Stimulated activated CD8-positive, alpha-beta memory T cell treated with anti-CD3 and anti-CD28 coated beads, Interleukin-12 subunit alpha, Interleukin-12 subunit beta, amount 100 ng/mL, for 4 hours (primary cell): ENCODE measurements at places on chromosomes 6 and 20.

- DNase-seq, result no peak
These were observed 106.8 kb upstream of the DOK5 start for GRCh38 chr20:54368570-54368969.

DNA sequence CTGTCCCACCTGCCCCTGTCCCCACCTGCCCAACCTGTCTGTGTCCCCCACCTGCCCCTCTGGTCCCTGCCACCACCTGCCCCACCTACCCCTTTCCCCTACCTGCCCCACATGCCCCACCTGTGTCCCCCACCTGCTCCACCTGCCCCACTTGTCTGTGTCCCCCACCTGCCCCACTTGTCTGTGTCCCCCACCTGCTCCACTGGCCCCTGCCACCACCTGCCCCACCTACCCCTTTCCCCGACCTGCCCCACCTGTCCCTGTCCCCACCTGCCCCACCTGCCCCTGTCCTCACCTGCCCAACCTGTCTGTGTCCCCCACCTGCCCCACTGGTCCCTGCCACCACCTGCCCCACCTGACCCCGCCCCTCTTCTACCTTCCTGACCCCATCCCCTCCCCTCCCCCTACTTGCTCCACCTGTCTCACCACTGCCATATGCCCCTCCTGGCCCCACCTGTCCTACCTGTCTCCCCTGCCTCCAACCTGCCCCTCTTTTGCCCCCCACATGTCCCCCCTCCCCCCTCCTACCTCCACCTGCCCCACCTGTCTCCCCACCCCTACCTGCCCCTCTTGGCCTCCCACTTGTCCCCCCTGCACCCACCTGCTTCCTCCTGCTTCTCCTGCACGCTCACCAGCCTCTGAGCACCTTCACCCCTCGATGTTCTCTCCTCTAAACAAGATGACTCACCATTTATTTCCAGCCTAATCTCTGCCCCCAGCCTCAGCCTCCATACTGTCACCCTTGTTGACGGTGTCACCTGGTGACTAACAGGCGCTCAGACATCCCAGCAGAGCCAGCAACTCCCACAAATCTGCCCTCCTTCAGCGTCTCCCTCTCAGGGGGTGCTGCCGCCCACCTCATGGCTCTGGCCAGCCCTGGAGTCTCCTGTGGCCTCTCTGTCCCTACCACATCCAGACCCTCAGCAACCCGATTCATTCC, 5.6 kb upstream of the MYT1 start:
- no peak for DNase-seq

GRCh38 chr6:108801366-108801765, 46.9 kb upstream of the ARMC2 start:
- no peak for DNase-seq

GRCh38 chr6:75943381-75943780, 129.1 kb downstream of the IMPG1 start:
- no peak for DNase-seq

- DNase-seq, result no peak
These were observed 6.2 kb upstream of the CITED2 start for GRCh38 chr6:139380611-139381010.

- no peak for DNase-seq
These were observed 125.5 kb downstream of the ANKRD60 start for GRCh38 chr20:58102744-58103516.

DNA sequence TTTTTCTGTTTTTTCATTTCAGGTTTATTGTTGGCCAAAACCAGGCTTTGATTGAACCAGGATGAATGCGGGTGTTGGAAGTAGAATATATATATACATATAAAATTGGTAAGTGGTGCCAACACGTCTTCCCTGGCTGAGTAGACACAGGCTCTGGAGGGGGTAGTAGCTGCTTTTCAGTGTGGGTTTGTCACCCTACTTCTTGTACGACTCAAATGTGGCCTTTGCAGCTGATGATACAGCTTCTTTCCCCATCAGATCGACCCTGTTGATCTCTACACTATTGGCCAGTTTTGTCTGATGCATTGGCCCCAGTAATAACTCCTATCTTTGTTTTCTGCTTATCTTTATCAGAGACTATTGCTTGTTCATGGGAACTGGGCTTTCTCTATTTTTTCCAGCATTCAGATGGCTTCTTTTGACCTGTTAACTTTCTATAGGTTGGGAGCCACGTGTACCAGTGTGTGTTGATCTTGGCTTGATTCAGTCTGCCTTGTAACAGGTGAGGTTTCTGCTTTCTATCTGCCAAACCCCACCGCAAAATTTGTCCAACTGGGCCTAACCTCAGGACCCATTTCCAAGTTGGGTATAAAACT, 2.7 kb upstream of the ZNFX1 start:
- no peak for DNase-seq

GRCh38 chr6:65191471-65191870, 515.6 kb downstream of the EYS start:
- DNase-seq, result no peak

DNA sequence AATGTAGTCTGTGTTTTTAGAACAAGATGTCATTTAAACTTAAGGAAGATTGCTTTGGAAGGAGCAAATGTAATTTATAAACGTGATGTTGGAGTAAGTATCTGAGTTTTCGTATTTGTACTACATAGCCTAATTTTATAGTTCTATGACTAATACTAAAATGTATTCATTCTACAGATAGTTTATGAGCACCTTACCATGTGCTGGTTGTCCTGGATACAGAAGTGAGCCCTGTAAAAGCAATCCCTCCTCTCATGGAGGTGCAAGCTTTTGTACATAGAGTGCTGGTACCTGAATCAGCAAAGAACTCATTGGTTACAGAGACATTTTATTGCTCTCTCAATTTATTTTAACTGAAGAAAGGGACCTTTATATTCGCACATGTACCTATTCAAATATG, 27.1 kb downstream of the TBPL1 start:
- DNase-seq, result no peak

- DNase-seq, result no peak
These were observed 35.2 kb downstream of the NDUFAF5 start for GRCh38 chr20:13819885-13820645.

DNA sequence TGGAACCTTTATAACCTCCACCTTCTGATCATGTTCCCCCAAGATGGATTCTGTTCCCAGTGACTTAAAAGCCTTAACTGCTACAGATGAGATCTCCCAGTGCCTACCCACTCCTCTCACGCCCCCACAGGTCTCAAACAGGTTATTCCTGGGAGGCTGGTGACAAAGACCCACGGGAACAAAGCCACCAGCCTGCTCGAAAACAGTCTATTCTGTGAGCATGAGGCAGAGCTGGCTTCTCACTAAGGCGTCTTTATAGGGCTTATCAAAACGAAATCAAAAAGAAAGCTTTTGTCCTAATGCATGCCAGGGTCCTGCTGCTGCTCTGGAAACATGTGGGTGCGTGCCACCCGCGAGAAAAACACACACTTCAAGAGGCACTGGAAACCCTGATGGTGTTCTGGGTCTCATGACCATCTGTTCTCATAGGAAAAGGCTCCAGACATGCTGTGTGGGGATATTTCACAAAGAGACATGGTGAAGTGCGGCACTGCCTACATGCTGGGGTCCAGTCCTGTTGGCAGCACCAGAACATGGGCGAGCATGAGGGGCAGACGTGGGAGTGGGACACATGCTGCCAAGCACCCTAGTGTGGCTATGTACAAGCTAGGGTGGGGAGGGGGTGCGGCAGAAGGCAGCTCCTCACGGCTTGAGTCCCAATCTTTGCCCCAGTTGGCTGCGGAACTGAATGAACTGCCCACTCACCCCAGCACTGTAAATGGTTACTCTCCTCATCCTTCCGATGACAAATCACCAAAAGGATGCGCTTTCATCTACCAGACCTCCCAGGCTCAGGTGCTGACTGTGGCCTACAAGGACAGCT, 2.1 kb downstream of the FKBP1A start:
- no peak for DNase-seq

GRCh38 chr20:45283551-45284057, 23.0 kb upstream of the RBPJL start:
- no peak for DNase-seq

DNA sequence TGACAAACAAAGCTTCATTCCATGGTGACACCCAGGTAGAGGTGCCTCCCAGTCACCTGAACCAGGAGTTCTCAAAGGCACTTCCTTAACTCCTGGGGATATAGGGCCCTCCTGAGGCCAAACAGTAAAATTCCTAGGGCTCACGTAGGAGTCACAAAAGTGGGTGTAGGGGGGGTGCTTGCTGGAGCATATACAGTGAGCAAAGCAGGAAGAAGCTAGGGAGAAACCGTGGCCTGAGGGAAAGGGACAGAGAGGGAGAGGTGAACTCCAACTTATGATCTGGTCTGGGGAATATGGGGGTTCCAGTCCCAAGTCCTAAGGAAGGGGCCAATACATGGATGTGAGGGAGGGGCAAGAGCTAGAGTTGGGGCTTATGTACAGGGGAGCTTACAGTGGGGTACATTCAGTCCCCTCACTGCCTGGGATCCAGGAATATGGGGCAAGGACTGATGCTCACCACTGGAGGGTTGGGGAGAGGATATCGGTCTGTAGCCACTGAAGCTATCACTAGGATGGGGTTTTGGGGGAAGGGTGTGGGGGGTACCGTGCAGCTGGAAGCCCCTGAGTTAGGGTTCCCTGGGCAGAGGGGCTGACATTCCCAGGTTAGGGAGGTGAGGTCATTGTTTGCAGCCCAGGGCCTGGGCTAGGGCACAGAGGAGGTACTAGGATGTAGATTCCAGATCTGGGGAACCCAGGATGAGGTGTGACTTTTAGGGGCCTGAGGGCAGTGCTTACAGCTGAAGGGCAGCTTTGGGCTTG, 950 bp downstream of the PEDS1 start:
- DNase-seq, result no peak

DNA sequence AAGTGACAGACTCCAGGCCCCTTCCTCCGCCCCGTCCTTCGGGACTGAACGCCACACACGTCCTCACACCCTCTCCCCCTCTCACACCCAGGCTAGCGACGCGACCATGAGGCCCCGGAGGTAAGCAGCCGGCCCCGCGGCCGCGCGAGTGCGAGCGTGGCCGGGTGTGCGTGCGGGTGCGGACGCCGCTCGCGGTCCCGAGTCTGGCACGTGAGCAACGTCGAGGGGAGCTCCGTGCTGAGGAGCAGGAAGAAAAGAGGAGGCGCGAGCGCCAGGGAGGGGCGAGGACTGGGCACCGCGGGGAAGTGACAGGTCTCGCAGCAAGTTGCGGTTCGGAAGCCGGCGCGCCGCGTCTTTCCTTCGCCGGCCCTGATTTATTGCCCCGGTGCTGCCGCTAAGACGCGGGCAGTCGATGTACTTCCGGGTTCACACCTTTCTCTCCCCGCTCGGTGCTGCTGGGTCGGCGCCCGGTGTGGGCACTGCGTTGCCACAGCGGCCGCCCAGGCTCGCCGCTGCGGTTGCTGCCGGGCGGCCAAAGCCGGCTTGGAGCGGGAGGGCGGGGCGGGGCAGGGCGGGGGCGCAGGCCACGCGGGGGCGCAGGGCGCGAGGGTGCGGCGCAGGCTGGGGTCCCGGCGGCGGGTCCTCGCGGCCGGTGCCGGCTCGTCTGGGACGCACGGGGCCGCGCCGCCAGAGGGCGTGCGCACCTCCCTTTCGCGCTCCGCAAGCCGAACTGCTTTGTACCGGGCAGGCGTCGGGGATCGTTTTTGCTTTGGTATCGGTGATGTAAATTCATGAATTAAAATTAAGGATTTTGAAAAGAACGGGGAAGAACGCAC, 15.8 kb upstream of the LIN28B start:
- DNase-seq, result no peak

DNA sequence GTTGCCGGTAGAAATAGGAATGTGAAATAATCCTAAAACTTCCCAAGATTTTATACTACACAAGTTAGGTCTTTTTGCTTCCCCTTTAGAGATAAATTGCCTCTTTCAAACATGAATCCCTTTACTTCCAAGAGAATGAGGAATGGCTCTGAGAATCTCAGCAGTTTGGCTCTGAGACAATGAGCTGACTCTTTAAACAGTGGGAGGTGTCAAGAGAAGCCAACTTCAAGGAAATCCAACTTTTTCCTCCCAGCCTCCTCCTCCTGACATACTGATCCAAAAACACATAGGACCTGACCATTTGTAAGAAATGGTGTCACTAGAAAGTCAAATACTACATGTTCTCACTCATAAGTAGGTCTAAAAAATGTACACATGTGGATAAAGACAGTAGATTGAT, 154.2 kb downstream of the ALDH8A1 start:
- no peak for DNase-seq

DNA sequence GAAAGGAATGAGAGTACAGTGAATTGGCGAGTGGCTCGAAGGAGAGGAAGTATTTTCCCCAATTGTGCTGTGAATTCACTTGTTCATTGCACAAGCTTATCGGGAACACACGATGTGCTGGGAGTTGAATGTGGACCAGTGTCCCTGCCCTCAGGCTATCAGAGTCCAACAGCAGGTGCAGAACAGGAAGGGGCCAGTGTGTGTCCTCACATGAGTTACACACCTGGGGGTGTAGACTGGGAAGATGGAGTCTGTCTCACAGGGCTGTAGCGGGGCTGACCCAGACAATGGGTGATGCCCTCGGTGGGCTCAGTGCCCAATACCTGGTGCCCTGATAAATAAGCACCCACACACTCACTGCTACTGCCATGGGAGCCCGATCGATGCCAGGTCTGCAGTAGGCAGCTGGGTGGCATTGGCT, 14.4 kb downstream of the DUSP22 start:
- DNase-seq, result no peak

DNA sequence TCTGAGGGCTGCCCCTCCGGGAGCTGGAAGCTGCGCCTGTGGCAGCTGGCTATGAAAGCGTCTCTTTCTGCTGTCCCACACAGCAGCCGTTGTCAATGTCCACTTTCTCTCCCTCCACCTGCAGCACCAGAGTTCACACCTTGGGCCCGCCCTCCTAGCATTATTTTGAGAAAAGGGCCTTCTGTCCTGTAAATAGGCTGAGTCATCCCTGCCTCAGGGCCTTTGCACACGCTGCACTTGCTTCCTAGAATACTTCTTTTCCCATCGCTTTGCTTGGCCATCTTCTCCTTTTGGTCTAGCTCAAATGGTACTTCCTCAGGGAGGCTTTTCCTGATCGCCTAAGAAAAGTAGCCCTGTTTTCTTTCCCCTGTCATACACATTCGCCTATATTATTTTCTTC, 69.3 kb upstream of the ZNFX1 start:
- DNase-seq, result no peak

DNA sequence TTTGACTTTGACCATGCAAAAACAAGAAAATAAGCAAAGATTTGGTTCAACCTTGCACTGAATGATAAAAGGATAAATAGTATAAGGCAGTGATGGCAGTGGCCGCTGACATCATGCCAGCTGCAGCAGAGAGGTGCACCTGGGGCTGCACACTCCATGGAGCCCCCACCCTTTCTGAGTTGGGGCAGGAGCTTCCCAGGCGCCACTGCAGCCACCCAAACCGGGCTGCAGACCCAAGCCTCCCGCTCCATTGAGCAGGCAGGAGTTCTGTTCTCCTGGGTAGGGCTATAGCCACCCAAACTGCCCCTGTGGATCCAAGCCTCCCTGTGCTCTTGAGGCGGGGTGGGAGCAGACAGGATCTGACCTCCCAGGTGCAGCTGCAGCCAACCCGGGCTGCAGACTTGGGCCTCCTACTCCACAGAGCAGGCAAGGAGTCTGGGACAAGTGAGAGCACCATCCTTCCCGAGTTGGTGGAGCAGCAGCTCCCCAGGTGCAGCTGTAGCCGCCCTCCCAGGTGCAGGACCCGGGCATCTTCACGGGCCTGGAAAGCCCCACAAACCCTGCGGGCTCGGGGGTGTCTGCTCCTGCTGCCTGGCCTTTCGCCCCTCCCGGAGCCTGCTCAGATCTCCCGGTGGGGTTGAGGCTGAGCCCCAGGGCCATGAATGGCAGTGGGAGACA, 537.9 kb downstream of the TENT5A start:
- DNase-seq, result no peak

GRCh38 chr6:132814716-132815570, 574 bp downstream of the RPS12 start:
- no peak for DNase-seq
